Cardiac ventricle fibroblast (primary cell): ENCODE measurements at places on chromosomes 12 and 14. TPM values are rescaled to one million over a fixed set of nuclear protein-coding genes. Genes with fewer than 3 reads are reported as not detected.

The GLT8D2 gene
- 71.8 and 79.5 TPM in 2 replicates for total RNA-seq

The DDIT3 gene
- 14.0 and 19.4 TPM in 2 replicates for total RNA-seq

The PMCH gene
- not detected in 2 replicates for total RNA-seq

The C12orf54 gene
- total RNA-seq, result not detected in 2 replicates

The PLEKHG7 gene
- 0.06 TPM in 1 of 2 replicates, not detected in the other for total RNA-seq

The MSI1 gene
- not detected in 2 replicates for total RNA-seq

The LRRK2 gene
- total RNA-seq, result 4.9 and 5.8 TPM in 2 replicates

The CIDEB gene
- total RNA-seq, result 1.7 and 1.8 TPM in 2 replicates

The TPCN1 gene
- 39.1 and 39.9 TPM in 2 replicates for total RNA-seq

The CCDC196 gene
- total RNA-seq, result not detected in 2 replicates

The RASSF8 gene
- 56.6 and 67.5 TPM in 2 replicates for total RNA-seq

The ACOT4 gene
- 0.69 and 0.73 TPM in 2 replicates for total RNA-seq

The KRT2 gene
- not detected in 2 replicates for total RNA-seq

The COL2A1 gene
- not detected in 2 replicates for total RNA-seq

The ARHGDIB gene
- total RNA-seq, result 51.7 and 66.2 TPM in 2 replicates

The LALBA gene
- not detected in 2 replicates for total RNA-seq
